ENCODE measurements at places on chromosomes 5 and 9.

GRCh38 chr5:78447775-78448424 lies 87.5 kb downstream of the SCAMP1 start:
- no peak for DNase-seq

- no peak for DNase-seq
These were observed 11.0 kb downstream of the RNF145 start for GRCh38 chr5:159198063-159199036.

DNA sequence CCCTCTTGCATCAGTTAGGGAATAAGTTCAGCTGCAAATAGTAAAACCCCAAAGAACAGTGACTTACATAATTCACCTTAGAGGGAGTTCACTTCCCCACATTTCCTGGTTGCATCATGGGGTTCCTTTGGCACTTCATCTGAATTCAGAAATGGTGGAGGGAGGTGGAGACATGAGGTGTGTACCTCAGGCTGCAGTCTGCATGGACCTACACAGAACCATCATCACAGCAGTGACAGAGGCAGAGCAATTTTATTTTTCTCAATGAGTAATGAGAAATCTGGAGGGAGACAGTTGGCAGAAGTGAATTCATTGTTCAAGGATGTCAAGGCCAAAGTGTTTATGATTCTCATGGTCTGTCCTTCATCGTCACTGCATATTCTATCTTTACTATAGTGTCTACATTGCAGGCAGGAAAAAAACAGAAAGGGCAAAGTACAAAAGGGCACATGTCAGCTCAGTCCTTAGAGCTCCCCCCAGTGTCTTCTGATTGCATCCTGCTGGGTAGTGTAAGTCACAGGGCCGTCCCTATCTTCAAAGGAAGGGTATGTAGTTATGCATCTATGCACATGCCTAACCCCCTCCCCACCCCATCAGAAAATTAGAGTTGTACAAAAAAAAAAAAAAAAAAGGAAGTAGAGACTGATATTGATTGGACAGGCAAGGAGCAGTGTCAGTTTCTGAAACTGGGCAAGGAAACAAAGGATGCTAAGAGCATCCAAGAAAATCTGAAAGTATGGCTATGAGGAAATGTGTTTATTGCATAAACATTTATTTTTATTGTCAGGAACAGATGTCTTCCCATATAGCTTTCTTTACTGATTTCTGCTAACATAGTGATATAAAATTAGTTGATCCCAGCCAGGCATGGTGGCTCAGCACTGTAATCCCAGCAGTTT lies 132.7 kb upstream of the APC start:
- DNase-seq, result no peak

DNA sequence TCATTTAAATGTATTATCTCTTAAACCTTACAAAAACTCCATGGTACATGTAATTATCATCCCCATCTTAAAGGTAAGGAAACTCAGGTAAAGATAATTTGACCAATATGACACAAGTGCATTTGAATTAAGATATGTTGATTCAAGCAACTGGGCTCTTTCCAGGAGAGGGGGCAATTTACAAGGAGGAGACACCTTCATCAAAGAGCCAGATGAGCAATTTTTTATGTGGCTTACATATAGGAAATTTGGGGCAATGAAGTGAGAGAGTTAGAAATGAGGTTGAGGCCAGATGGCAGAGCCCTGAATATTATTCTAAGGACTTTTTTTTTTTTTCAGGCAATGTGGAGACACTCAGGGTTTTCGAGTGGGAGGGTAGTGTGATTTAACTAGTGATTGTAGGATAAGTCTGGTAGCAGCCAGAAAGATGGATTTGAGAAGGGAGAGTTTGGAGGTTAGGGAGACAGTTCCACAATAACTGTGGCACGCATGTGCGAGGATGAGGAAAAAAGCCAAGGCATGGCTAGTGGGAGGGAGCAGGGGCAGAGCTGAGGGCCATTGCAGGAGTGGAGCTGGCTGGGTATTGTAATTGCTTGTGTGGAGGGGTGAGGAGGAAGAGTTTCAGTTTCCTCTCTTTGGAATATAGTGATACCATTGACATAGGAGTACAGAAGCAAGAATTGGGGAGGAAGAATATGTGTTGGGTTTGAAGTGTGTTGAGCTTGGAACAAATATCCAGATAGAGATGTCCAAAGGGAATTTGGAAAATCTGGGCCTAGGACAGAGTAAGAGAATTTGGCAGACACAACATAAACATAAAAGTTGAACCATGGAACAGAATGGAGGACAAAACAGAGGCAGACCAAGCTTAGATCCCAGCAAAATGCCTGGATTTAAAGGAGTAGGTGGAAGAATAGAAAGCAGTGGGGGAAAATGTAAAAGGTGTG lies 72.0 kb downstream of the ACTBL2 start:
- no peak for DNase-seq

GRCh38 chr9:117555964-117556629 lies 141.2 kb upstream of the ASTN2 start:
- DNase-seq, result peak; percentile 1

DNA sequence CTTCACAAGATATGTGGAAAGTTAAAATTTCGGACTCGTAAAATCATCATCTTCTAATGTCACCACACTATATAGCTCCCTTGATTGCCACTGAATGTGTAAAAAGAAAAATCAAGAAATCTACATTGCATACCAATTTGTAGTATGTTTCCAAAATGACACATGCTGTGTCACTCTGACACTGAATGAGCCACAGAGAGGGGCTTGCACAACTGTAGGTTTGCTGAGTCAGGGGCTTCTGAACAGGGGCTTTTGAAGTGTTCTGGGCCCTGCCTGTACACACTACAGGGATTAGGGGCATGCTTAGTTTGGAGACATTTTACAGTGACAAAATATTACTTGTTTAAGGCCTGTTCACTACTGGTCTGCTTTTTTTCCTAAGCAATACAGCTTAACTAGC lies 234.4 kb upstream of the GRAMD2B start:
- no peak for DNase-seq

DNA sequence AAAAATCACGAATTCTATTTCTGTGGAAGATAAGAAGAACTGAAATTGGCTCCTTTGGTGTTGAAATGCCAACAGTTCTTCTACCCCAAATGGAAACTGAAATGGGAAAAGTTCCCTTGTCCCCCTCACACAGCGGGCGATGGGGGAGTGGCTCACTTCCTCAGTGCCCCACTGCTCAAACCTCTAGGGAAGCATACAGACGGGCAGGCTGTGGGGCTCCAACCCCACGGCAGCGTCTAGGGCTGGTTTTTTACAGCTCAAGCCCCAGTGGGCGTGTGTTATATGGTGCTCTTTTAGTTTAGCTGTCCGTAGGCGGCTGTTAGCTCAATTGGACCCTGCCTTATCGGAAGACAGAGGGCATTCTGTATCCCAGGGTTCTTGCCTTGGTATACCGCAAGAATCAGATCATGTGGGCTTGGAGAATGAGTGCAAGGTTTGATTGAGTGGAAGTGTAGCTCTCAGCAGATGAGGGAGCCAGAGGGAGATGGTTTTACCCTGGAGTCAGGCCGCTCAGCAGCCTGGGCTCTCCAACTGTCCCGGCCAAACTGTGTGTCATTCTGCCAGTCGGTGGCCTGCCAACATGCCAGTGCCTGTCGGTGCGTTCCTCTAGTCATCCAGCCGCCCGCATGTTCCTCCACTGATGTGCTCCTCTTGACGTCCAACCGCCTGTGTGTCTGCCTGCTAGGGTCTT lies 166.3 kb upstream of the ZNF608 start:
- no peak for DNase-seq

All from HFFc6 (cell line).